ENCODE measurements at places on chromosomes 4 and X. TPM values are rescaled to one million over a fixed set of nuclear protein-coding genes. Genes with fewer than 3 reads are reported as not detected.

DNA sequence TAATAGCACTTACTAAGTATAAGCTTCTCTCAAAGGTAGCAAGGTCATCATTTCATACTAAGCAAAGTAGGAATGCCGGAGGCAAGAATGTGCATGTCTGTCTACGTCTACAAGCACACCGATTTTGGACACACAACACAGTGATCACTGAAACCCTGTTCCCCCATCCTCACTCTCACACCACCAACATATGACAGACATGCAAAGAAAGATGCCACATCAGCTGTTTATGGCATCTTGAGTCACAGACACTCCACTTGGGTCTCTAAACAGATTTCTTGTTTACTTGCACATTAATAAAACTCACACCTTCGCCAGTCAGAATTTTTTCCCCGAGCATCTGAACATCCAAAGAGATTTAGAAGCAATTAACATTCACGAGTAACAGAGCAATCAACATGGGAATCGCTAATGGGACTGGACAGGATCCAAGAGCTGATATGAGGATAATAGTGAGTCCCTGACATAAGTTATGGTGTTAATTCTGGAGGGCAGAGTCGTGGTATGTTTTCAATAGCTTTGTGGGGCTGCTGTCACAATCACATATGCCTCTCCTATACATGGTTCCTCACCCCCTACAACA lies 324.1 kb downstream of the DHX15 start:
- DNase-seq, result no peak

- no peak for DNase-seq
Observed at GRCh38 chrX:53211391-53211978, 13.5 kb downstream of the KDM5C start.

GRCh38 chr4:79049840-79050540 lies 110.8 kb upstream of the PAQR3 start:
- DNase-seq, result no peak

- no peak for DNase-seq
Observed at GRCh38 chr4:128347930-128348660, 60.5 kb upstream of the PGRMC2 start.

DNA sequence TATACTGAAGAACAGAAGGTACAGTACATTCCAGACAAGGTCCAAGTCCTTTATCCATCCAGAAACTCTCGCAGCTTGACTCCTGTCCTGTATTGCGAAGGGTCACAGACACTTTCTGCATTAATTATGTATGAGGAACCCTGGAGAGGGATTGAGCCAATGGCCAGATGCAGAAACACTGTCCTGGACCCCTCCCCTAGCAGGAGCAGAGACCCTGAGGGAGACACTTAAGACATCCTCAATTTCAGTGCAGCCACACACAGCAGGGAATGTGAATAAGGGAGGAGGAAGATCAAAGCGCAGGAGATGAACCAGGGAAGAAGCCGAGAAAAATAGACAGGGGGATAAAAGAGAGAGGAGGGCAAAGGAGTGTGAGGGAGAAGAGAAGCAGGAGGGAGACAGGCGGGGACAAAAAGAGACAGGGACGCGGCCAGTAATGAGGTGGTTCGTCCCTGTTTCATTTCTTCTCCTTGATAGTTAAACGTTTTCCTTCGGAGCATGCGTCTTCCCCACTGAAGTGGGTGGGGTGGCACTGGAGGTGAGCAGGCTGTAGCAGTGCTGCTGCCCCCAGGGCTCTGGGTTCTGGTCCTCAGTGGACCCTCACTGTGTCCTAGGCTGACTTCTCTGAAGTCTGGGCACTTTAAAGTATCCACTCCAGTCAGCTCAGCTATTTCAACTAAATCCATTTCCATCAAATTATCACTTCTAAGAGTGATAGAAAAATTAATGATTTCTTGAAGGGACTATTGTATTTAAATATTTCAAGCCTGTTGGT lies 356.4 kb upstream of the NOCT start:
- DNase-seq, result no peak

- no peak for DNase-seq
Observed at GRCh38 chr4:33111117-33111516, 2390.9 kb downstream of the PCDH7 start.

DNA sequence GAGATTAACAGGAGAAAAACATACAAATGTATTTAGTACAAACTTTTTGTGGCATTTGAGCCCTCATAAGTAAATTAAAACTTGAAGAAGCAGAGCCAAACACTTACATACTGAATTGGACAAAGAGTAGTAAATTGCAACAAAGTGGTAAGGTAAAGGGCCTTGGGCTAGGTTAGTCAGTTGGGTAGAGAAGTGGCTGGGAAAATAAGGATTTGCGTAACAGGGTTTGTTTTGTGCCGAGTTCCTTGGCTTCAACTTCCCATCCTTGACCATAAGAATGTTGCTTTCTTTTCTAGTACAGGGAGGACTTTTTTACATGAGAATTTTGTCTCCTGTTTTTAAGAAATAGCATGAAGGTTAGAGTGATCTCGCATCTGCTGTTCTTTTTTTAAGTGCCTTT lies 33.3 kb upstream of the DSPP start:
- DNase-seq, result peak; percentile 20

GRCh38 chr4:15913631-15913970 lies 24.9 kb downstream of the FGFBP1 start:
- DNase-seq, result no peak

GRCh38 chr4:10008609-10009005 lies 12.7 kb downstream of the SLC2A9 start:
- no peak for DNase-seq

DNA sequence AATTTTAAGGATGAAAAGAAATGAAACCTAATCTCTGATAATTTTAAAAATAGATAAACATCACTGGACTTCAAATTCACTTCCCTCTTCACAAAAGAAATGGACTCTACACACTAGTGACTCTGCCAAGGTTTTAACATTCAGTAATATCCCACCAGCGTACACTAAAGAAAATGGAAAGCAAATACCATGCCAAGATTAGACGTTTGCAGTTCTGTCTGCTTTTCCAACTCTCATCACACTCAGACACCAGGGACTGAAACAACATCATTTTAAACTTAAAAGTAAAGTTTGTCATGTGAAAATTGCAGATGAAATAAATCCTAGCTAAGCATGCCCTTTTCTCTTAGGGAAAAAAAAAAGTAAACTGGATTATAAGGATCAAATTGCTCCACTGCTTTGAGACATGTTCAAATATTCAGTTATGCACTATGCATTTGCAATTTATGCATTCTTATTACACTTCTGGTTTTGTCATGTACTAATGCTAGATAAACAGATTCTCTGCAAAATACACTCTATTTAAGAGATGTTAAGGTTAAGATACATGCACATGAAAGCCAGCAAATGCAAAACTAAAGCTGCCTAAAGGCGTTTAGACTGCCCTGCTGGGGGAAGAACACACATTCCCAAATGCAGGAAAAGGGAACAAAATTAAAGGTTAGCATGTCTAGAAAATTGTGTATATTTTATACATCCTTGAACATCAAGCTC lies 534.4 kb upstream of the EPHA5 start:
- DNase-seq, result no peak

Gene HSFX3
- polyA plus RNA-seq, result not detected

Gene SLC49A3
- polyA plus RNA-seq, result 20.2 TPM

Gene GRID2
- not detected for polyA plus RNA-seq

Gene DAPP1
- polyA plus RNA-seq, result 2.6 TPM

Gene ALAS2
- polyA plus RNA-seq, result 0.19 TPM

Gene DUSP9
- polyA plus RNA-seq, result 0.17 TPM

Gene ETDB
- not detected for polyA plus RNA-seq

Gene MTMR8
- 0.53 TPM for polyA plus RNA-seq
